Stimulated activated CD8-positive, alpha-beta memory T cell treated with anti-CD3 and anti-CD28 coated beads, Interleukin-4, amount 100 ng/mL, for 1 hour (primary cell): ENCODE measurements at places on chromosomes 12 and 14.

GRCh38 chr12:110796952-110797351 is 49.8 kb upstream of the CCDC63 start:
- no peak for DNase-seq

GRCh38 chr12:24738441-24738840 is 210.5 kb downstream of the BCAT1 start:
- DNase-seq, result no peak

GRCh38 chr12:13905794-13906193 is 75.6 kb downstream of the GRIN2B start:
- no peak for DNase-seq

DNA sequence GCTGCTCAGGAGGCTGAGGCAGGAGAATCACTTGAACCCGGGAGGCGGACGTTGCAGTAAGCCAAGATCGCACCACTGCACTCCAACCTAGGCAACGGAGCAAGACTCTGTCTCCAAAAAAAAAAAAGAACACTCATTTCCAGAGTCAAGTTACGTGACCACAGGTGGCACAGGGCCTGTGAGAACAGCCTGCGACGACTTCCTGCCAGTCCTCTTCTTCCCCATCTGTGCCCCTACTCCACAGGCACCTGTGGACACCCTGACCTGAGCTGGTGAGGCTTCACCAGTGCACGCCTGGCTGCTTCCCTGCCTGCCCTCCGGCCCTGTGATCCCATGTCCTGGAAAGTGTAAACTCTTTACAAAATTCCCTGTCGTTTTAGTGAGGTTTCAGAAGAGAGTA is 77.7 kb downstream of the PPP2R5C start:
- DNase-seq, result no peak

DNA sequence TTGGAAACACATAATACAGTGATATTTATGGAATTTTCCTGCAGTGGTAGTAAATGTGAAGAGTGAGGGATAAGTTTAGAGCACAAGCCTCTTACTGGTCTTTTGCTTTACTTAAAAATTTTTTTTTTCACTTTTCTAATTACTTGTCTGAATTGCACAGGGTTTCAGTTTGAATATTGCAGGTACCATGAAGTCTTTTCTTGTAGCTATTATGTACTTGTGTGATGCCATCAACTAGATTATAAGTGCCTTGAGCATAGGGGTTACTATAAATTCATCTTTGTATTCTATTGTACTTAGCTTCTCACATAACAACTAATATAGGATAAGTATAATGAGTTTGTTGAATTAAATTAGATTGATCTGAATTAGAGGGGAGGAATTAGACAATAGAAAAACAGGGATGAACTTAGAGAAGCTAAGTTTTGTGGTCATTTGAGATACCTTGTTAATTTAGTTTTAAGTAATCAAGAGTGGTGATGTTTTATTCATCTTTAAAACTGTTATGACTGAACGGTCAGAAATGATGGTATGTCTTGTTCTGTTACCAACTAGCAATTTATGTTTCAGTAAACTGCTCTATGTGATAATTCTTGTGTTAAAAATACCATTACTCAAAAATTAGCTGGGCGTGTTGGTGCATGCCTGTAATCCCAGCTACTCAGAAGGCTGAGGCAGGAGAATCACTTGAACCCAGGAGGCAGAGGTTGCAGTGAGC is 42.1 kb downstream of the CCDC91 start:
- no peak for DNase-seq
